MCF 10A (cell line): ENCODE measurements at places on chromosomes 5 and 9. TPM values are rescaled to one million over a fixed set of nuclear protein-coding genes. Genes with fewer than 3 reads are reported as not detected.

ARL14EPL gene
- total RNA-seq: not detected in 2 replicates

TRIM7 gene
- total RNA-seq: 26.3 and 27.0 TPM in 2 replicates

PTPN3 gene
- 6.3 and 6.9 TPM in 2 replicates for total RNA-seq

ENC1 gene
- total RNA-seq: 10.7 and 12.9 TPM in 2 replicates

SLC46A2 gene
- not detected in 2 replicates for total RNA-seq

IFNA2 gene
- not detected in 2 replicates for total RNA-seq

SUSD1 gene
- total RNA-seq: 1.6 and 2.0 TPM in 2 replicates

SARDH gene
- total RNA-seq: not detected in 2 replicates

PKD2L2 gene
- total RNA-seq: not detected in 2 replicates

GOLPH3 gene
- 69.5 and 89.6 TPM in 2 replicates for total RNA-seq

C5orf52 gene
- total RNA-seq: not detected in 2 replicates

SPATA31E1 gene
- not detected in 2 replicates for total RNA-seq

PCDHGB1 gene
- 0.19 and 0.59 TPM in 2 replicates for total RNA-seq

MCIDAS gene
- total RNA-seq: 1.8 TPM in 2 replicates

STKLD1 gene
- total RNA-seq: 1.3 TPM in 2 replicates

TPM2 gene
- 161 and 207 TPM in 2 replicates for total RNA-seq

ANKRD31 gene
- 0.28 and 0.56 TPM in 2 replicates for total RNA-seq

HK3 gene
- not detected in 2 replicates for total RNA-seq

ZNF618 gene
- 4.8 and 6.6 TPM in 2 replicates for total RNA-seq

ACTBL2 gene
- total RNA-seq: 0.10 TPM in 1 of 2 replicates, not detected in the other

PRDM9 gene
- total RNA-seq: not detected in 2 replicates
